ENCODE measurements at places on chromosomes 2 and 18.

- no peak for DNase-seq
These were observed 238.8 kb downstream of the LDLRAD4 start for GRCh38 chr18:13457327-13457726.

DNA sequence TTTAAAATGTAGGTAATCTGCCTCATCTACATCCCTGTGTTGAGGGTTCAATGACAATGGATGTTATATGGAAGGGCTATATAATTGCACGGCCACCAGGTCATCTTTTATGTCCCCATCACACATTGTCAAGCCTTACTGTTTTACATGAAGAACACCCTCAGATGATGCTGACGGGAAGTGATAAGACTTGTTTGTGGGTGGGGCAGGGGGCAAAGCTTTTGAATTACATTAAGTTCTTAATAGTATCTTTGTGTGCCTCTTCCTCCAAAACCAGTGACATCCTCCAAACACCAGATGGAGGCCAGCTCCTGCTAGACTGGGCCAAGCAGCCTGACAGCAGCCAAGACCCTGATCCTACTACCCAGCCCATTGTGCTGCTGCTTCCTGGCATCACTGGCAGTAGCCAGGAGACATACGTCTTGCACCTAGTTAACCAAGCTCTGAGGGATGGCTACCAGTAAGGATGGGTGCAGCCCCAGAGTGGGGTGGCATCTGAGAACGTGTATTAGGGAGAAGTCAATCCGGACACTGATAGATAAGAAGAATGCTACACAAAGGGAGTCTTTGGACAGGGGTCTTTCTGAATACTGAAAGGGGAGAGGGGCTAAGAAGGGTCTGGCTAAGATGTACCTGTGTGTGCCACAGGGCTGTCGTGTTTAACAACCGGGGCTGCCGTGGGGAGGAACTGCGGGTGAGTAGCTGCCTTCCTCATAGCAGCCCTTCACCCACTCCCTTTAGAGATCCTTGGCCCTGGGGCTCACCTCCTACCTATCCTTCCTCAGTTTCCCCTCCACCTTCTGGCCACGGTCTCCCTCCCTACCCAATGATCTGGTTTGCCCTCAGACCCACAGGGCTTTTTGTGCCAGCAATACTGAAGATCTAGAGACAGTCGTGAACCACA is 5.3 kb downstream of the ABHD1 start:
- no peak for DNase-seq

DNA sequence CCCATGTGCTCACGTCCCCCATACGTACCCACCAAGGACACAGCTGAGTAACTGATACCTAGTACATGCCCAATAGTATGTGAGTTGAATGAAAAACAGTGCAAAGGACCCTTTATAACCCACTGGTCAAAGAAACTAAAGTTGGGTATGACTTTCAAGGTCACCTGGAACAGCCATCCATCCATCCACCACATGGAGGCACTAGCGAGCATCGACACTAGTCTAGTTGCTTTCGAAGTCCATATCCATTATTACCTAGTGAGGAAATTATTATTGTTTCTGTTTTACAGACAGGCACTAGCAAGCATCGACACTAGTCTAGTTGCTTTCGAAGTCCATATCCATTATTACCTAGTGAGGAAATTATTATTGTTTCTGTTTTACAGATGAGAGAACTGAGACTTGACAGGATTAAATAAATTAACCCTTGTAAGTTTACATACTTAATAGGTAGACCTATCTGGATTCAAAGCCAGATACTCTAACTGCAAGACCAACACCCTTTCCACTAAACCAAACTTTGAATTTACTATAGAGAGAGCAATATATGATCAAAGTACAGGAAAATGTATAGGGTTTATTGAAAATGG is 233.7 kb downstream of the METTL4 start:
- peak; percentile 54 for DNase-seq

- DNase-seq: no peak
These were observed 57.6 kb downstream of the PXDN start for GRCh38 chr2:1686784-1687105.

DNA sequence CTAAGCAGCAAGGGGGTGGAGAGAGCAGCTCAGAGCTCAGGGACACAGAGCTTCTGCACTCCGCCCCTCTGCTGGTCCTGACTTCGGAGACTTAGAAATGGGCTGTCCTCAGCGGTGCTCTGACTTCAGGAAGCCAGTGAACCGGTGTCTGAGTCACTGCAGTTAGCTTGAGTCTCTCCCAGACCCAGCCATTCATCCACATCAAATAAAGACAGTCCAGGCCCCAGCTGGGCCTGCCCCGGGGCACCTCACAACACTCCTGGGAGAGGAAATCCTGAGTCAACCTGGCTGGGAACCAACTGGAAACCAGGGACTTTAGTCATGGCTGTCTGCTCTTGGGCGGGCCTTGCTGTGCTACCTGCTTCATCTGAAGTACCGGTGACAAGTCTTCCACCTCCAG is 5.4 kb upstream of the ITGB6 start:
- DNase-seq: peak; percentile 49

DNA sequence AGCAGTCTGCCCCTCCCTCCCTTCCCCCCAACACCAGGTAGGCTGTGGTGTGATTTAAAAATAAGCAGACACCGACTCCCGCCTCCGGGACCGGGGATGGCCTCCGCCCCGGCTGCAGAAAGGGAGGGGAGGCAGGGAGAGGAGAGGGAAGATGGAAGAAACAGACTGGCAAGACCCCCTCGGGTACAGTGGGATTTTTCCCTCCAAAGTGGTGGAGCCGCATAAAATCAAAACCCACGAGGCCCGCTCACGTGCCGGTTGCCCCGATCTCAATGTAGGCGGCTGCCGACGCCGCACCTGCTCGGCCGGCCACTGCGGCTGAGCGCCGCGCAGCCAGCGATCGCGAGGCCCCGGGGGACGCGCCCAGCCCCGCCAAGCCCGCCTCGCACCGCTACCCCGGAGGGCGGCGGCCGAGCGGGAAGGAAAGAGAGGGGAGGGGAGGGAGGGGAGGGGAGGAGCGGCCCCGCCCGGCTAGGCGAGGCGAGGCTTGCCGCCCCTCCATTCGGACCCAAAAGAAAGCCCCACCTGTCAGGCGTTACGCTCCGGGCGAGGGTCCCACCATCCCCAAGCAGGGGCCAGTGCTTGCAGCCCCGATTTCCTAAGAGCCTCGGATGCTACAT is 811 bp downstream of the ADD2 start:
- peak; percentile 75 for DNase-seq

- no peak for DNase-seq
These were observed 473.8 kb downstream of the TGIF1 start for GRCh38 chr18:3923750-3924149.

DNA sequence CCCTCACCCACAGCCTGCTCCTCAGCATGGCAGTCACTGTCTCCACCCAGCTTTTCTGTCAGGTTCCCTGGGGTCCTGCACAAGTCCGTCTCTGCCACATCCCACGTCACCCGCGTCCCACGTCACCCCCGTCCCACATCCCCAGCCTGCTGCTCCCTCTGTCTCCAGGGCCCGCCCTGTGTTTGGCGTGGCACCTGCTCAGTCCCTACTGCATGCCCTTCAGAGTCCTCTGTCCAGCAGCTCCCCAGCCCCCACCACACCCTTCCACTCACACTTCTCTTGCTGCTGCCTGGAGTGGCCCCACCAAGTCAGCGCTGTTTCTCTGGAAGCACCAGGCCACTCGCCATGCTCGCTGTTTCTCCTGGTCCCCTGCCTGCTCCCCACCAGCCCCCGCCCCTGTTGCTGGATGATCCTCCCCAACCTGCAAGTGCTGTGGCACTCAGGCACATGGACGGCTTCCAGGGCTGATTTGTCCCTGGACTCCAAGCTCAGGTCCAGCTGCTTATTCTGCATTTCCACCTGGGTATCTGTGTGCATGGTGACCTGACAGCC is 18.8 kb downstream of the ATG4B start:
- no peak for DNase-seq

GRCh38 chr2:68811364-68811763 is 59.8 kb downstream of the BMP10 start:
- DNase-seq: no peak

- DNase-seq: peak; percentile 31
These were observed 225.3 kb downstream of the CNTNAP5 start for GRCh38 chr2:124250433-124250832.

GRCh38 chr2:240166761-240167587 is 26.5 kb upstream of the OTOS start:
- DNase-seq: no peak

- DNase-seq: no peak
These were observed 8.2 kb downstream of the PTGR3 start for GRCh38 chr18:75200605-75201280.

DNA sequence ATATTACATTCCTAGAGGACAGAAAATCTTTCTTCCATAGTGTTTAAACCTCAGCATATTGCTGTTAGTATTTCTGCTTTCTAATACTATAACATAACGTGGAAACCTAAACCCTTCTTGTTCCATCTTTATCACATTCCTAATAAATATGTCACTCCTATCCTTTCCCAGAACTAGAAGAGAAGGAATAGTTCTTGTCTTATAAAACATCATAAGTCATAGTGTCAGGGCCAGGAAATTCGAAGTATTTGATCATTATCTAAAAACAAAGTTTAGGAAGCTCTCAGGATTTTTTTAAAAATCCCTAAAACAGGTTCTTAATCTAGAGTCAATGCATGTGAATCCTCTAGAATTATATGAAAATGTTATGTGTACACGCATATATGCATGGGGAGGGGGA is 2.0 kb downstream of the NHEJ1 start:
- DNase-seq: no peak

GRCh38 chr18:61992923-61993322 is 100.1 kb upstream of the RNF152 start:
- DNase-seq: no peak

GRCh38 chr2:227785293-227785692 is 28.3 kb upstream of the CCL20 start:
- no peak for DNase-seq

GRCh38 chr2:195122653-195123052 is 534.4 kb upstream of the SLC39A10 start:
- no peak for DNase-seq

GRCh38 chr2:154813636-154814035 is 115.1 kb downstream of the KCNJ3 start:
- no peak for DNase-seq

DNA sequence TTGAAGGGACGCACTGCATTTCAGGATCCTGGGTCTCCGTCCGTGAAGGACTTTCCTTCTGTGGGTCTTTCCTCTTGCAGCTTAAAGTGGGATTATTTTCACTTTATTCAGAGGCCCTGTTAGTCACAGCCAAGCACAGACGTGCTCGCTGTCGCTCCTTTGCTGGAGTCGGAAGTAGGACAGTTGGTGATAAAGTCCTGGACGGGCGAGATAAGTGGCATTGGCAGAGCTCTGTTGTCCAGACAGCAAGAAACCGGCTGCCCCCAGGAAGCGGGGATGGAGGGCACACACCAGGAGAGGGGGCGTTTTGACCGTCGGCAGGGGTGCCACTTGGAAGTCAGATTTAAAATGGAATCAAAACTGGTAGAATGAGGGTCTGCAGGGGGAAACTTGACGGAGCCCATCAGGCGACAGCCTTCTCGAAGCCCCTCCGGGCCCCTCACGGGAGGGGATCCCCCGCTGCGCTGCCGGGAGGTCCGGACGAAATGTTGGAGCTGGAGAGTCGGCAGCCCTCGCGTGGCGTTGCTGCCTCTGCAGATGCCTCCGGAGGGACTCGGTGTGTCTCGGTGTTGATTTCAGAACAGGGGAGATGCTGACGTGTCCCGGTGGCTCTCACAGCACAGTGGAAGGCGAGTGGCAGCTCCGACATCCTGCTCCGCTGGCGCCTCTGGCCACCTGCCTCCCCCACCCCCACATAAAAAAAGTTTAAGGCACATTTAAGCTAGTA is 124.2 kb downstream of the NFATC1 start:
- DNase-seq: peak; percentile 32

- no peak for DNase-seq
These were observed 31.2 kb downstream of the CFAP221 start for GRCh38 chr2:119575439-119575838.

GRCh38 chr2:11987151-11987550 is 240.7 kb downstream of the LPIN1 start:
- no peak for DNase-seq

DNA sequence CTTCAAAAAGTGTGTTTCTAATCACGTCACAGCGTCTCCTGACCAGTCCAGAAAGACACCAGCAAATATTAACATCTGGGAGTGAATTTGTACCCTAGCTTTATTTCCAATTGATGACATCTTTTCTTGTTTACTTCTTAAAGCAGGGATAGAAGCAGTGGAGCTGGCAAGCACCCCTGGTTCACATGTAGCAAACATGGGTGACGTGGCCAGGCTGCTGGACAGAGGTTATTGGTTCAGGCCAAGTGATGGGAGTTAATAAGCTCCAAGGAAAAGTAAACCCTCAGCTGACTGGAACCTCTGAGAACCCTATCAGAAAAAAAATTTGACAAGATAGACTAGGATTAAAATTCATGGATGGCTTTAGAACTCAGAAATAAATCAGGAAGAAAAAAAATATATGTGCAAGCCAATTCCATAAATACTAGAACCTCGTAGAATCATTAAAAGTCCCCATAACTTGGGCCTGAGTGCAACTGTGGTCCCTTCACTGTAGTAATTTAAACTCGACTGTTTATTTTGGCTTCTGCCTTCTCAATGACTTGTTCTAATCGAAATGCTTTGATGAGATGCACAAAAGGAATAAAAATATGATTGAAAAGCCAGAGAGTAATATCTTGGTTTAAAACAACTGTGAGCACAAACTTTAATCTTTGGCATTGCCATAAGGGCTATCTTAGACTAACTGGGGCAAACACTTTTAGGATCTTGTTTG is 121.5 kb upstream of the CTAGE1 start:
- DNase-seq: no peak

DNA sequence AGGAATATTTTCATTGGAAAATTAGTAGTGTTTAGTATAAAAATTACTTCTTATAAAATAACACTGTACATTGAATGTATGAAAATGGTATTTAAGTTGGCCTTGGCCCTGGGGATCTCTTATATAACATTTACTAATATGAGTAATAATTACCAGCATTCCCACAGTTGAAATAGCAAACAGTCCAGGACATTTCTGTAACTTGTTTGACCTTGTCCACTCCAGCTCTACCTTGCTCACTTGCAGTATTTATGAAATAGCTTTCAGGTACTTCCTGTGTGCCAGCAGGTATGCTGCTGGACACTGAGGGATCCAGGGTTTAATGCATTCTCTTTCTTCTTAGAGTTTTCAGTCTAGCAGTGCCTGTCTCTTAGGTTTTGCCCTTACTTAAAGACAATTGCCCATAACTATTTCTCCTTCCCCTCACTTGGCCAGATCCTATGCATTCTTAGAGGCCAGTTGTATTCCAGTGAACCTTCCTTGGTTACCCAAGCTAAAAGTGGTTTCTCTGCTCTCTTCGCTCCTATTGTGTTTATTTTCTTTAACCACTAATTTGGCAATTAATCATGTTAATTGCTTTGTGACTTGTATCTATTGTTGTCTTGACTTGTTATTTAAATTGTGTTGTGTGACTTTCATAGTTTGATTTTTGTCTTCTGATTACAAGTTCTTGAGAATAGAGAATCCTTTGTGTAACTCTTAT is 25.9 kb downstream of the BABAM2 start:
- no peak for DNase-seq

DNA sequence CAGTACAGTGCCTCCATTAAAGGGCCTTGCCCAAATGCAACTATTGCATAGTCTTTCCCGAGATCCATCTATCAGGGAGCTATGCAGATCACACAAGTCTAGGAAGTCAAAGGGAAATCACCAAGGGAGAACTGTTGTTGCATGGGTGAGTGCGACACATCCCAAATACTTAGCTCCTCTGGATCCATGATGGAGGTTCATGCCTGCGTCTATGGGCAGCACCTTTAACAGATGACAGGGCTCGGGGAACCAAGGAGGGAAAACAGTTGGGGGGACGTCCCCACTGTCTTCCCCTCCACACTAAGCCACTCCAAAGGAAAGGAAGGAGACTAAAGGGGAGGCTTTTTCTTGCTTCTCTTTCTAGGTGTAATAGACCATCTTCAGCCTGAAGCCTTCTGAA is 552.8 kb upstream of the PKDCC start:
- DNase-seq: peak; percentile 48
